NCI-H1048 (cell line): ENCODE measurements at places on chromosomes 6 and 20.
A peak's percentile ranks its signal among the peaks of the same experiment; 100 is the strongest.

- no peak for DNase-seq
Measured at GRCh38 chr20:46085179-46085851, 4.4 kb downstream of the NCOA5 start.

DNA sequence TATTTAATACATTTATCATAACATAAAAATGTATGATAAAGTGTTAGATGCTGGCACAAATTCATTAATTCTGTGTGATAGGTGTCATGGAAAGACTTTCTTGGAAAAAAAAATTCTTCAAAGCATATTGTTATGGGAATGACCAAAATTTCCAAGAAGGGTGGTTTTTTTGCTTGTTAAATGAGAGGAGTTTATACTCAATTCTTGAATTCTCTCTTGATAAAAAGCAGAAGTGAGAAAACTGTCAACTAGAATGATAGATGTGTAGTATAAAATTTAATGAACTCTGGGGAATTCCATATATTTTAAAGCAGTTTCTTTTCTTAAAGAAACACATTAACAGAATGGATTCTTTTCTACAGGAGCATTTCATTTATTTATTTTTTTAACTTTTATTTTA is 62.0 kb upstream of the SNAP91 start:
- DNase-seq, result no peak

DNA sequence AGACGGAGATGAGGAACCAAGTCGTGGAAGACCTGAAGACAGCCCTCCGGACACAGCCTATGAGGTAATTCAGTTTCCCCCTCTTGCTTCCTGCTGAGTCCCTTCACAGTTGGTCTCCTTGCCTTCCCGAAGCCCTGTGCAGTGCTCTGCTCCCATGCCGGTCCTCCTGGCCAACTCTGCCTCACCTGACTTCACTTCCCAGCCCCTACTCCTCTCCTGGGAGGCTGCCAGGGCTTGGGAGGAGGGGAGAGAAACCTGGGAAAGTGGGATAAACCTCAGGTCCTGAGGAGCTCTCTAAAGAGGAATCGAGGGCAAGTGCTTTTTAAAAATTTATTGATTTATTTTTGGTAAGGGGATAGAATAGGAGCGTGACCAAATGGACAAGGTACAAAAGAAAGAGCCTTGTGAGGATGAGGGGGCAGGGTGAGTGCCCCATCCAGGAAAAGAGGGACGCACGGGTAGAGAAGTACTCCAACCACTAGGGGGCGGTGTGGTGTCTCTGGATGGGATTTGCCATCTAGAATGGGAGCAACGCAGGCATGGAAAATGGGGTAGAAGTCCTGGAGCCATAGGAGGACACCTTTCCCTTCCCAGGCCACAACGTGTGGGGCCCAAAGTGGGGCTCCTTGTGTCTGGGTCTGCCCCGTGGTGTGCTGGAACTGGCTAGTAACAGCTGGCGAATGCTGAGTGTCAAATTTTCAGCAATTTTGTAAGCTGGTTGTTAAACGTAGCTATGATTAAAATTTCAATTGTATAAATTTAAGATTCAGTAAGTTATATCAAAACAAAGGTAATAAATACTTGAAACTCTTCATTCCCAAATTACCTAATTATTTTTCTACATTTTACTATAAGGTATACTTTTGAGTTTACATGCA is 69.0 kb downstream of the MOCS1 start:
- DNase-seq, result peak; percentile 71

GRCh38 chr20:3916364-3916763 is 27.2 kb downstream of the PANK2 start:
- no peak for DNase-seq

- DNase-seq, result no peak
Measured at GRCh38 chr6:169677096-169677495, 24.7 kb downstream of the WDR27 start.

DNA sequence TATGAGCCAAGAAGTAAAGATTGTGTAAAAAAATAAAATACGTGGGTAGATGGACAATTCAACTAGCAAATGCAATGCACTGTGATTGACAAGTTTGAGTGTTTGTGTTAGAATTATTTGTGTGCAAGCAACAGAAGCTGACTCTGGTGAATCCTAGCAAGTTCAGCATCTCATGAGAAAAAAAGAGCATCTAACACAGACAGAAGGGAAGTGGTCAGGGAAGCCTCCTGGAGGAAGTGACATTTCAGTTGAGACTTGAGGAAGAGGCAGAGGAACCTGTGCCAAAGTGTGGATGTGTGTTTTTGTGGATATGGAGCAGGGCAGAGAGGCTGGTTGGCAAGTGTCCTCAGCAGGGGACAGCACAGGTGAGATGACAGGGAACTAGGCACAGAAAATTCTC is 248.7 kb downstream of the ZNF217 start:
- no peak for DNase-seq

DNA sequence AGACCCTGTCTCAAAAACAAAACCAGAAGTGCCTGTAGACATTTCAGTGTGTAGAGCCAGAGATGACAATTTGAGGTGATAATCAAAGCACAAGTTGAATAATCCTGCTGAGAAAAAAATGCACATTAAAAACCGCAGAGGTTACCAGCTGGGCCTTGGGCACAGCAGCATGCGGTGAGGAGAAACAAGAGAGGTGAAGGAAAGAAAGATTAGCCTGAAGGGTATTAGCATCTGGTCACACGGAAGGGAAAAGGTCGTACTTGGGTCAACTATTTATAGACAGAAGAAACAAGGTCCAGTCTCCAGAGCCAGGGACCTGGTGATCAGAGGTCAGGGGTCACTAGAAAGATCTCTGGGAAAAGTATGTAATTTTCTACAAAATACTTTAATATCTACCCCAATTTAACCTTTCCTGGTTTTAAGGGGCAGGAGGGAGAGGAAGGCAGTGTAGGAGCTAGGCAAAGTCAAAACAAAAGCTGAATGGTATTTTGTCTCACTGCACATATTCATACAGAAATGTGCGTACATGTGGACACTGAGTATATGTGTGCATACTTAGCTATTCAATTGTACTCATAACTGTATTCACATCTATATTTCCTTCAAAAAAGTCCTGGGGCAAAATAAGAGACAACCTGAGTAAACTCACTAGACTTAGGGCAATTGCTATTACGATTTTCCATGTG is 10.1 kb downstream of the MAP7 start:
- DNase-seq, result no peak

DNA sequence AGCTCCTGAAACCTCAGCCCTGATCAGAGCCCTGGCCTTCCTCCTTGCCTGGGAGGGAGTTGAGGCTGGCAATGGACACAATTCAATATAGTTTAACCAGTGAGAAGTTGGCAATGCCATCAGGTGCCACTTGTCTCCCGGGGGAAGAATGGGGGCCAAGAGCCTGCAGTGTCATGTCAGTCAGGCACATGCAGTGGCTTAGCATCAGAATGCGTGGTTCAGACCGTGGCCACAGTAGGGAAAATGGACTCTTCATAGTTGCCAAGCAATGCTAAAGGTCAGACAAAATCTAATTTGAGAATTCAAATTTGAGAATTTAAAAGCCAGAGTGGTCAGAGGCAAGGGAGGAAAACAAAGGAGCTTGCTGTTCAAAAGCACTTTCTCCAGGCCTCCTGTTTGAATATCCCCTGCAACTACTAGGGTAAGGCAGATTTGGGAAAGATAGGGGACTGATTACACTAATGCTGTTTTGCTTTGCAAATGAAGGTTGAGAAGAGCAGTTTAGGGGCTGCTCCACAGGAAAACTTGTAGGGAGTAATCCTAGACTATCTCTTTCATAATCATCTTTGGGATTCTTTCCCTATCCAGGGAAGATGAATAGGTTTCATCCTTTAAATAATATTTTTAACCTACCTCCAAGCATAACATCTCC is 33.1 kb upstream of the CLIC5 start:
- peak; percentile 60 for DNase-seq

DNA sequence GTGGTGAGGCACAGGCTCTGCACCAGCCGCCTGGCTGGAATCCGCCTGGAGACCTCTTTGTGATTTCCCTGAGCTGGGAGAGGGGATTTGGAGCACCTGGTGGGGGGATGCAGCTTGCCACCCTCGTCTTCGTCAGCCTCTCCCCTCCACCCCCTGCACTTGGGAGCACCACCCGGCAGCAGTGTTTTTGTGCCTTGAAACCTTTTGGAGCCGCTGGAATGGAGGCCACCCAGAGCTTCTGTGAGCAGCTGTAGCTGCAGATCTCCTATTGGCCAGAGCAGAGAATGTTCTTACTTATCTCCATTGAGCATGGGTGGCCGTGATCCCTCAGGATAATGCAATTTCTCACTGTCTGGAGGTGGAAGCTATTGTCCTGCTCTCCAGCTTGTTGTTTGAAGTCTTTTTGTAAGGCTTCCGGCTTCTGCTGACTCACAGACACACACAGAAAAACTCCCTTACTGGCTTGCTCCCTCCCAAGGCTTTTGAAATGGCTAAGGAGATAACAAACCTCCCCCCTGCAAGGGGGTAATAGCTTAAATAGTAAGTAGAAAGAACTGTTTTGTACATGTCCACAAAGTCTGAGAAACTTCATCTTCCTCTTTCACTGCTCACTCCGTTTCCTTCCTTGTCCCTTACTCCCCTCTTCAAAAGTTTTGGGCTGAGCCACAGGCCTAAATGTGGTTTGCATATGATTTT is 271.2 kb downstream of the PRL start:
- no peak for DNase-seq

DNA sequence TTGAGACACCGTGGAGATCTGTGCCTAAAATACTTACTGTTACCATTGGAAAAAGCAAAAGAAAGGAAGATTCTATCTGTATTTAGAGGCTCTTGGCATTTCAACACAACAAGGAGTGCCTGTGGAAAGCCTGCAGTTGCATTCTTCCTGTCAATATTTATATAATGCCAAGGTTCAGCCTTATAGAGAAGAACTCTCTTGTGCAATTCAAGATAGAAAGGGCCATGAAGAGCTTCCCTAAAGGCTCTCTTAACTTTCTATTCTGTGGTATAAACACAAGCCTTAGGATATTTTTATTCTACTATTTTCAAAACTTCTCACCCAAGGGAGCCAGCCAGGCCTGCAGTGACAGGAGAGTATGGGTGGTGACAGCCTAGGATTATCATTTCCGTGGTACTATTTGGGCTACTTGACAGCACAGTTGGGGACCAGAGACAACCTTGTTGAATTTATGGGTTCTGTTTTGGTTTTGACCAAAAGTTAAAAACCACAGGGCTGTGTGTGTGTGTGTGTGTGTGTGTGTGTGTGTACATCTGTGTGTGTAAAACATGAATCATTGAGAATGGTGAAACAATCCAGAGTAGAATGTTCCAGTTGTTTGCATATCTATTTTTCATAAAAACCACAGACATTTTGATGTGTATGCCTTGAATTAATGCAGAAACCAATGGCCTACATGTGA is 700.9 kb upstream of the SLC35B3 start:
- DNase-seq, result no peak

DNA sequence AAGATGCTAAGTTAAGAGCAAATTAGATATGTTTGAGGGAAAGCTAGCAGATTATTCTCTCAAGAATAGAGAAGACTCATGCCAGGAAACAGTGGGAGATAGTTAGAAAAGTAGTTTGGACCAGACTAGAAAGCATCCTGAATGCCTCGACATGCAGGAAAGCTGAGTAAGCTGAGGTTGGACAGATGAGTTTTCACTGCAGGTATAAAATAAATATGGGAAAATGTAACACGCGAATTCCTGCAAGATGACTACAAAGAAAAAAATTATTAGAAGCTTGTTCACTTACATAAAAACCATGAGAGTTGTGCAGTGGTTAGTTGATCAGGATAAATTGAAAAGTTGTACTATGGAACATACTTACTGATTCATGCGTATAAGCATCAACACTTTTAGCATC is 484.2 kb upstream of the MANEA start:
- no peak for DNase-seq

GRCh38 chr20:17449031-17449430 is 82.1 kb downstream of the BFSP1 start:
- DNase-seq, result no peak

DNA sequence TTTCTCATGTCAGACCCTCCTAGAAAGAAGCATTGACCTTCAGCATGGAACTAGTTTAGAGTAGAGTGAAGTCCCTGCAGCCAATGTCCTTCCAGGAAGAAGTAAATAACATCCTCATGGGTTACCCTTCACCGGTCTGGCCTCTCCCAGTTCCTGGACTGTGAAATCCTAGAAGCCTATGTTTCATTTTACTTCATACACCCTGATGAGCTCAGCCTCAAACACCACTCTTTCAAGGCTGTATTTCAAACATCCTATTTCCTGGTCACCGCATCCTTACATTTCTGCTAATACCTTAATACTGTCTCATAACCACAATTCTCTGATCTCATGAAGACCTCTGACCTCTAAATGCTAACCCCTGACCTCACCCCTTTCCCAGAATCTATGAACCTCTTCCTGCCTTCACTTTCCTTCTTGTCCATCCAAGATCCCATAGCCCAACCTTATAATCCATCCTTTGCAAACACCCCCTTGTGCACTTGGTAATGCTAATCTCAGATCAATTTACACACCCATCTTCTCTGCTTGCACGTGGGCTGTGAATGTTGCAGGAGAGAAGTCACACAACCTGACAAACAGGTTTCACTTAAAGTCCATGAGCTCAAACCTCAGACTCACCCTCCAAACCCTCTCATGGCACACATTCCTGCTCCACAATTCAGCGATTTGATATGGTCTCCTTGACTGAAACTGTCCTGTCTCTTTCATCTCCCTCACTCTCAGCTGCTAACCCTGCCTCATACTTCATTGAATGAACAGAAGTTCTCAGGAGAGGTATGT is 30.2 kb downstream of the SLC2A10 start:
- no peak for DNase-seq

- DNase-seq, result no peak
Measured at GRCh38 chr20:37316116-37316774, 26.8 kb downstream of the MANBAL start.

DNA sequence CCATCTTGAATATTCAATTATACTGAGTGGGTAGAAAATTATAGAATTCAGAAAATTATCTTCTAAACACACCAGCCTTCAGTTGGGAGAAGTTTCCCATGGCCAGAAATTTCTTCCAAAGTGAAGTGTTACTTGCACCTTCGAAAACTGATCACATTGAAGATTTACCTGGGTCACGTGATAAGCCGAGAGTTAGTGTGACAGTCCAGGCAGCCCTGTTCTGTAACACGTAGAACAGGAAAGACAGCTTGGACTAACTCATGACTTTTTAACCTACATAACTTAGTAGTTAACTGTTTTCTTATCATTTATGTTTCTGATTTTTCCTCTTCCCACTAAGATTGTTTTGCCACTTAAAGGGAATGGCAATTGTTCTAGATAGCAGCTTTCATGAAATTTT is 118.3 kb upstream of the MTHFD1L start:
- DNase-seq, result no peak

DNA sequence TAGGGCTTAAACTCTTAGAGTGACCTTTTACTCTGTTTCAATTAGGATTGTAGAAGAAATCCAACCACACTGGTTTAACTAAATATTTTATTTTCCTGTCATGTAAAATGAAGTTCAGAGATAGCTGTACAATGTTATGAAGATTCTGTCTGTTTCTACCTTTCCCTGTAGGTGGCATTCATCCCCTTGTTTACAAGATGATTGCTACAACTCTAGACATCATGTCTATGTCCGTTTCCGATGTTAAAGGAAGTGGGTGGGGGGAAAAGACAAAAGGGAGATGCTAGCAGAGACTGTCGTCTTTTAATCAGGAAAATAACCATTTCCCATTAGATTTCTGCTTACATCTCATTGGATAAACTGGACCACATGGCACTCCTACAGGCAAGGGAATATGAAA is 30.9 kb upstream of the RIMS1 start:
- no peak for DNase-seq

GRCh38 chr6:26604797-26605196 is 8.0 kb downstream of the ABT1 start:
- no peak for DNase-seq

GRCh38 chr20:33309631-33310030 is 26.6 kb downstream of the BPIFB1 start:
- no peak for DNase-seq

- DNase-seq, result no peak
Measured at GRCh38 chr20:56411759-56412472, at the start of gene CASS4. CASS4 (plus strand) TSS chr20:56412260; CDS start chr20:56412459, 199 bp downstream.
